Activated T-helper 9 cell treated with anti-CD3 and anti-CD28 coated beads, Interleukin-2, amount 50 U/mL, for 16 hours (primary cell): ENCODE measurements at places on chromosomes 3 and 15.

DNA sequence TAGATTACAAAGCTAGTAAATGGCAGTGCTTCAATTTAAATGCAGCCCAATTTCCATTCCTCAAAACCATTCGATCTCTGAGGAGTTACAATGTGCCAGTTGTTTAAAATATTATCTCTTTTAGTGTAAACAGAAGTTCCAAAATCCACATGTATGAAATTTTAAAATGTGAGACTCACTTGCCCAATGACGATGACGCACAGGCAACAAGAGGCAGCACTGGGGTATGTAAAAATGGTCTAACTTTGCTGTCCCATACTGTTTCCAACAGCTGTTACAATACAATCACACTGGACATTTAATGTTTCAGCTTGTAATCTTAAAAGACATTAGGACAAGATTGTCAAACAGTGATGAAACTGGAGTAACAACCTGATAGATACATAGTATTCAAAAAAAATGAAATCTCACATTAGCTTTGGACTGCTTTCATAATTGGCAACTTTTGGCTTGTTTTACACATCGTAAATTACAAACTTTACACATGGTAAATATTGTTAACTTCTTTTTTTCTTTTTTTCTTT is 12.2 kb downstream of the SLTM start:
- no peak for DNase-seq

DNA sequence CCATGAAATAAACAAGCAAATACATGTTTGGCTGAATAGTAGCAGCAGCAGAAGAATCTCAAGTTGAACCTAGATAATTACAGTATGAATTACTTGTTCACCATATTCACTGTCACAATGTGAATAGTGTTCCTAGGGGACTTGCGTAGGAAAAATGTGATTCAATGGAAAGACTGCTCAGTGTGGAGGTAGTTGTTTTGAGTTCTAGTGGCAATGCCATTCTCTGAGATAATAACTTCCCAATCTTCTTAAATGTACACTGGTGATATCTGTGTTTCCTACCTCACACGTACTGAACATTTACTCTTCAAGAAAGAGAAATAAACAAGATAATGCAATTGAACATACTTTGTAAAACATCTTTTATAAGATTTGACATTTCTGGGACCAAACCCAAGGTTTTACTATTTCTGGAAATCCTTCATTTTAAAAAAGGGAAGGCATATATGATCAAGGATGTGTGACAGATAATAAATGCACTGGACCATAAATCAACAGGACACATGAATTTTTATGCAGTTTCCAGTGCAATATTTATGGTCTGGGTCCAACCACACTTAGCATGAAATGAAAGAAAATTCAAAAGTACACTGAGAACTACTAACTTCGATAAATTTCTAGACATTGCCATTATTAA is 598.3 kb upstream of the ZNF385D start:
- no peak for DNase-seq

- DNase-seq, result no peak
Measured at GRCh38 chr3:70800951-70801350, 488.5 kb upstream of the MDFIC2 start.

DNA sequence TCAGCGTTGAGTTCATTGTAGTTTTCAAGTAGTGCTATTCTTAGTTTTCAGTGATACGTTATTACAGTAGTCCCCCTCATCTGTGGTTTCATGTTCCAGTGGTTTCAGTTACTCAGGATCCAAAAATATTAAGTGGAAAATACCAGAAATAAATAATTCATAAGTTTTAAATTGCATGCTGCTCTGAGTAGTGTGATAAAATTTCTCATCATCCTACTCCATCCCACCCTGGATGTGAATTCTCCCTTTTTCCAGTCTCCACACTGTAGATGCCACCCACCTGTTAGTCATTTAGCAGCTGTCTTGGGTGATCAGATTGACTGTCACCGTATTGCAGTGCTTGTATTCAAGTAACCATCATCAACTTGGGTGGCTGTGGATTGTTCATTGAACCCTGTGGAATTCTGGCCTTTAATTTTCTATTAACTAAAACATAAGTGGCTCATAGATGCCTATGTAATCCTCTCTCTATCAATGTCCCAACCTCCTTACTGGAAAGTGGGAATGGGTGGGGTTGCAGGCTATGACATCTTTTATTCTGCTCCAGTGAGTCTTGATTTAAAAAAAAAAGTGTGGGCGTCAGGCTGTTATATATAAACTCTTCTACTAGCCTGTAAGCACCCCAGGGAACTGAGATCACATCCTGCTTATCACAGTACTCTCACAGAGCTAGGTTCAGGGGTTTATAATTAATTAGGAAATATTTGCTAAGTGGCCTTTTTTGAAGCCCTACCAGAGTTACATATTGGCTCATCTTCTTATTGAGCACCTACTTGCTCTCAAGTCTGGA is 97.5 kb downstream of the CFAP20DC start:
- DNase-seq, result no peak

GRCh38 chr3:169161011-169161410 is 502.5 kb downstream of the MECOM start:
- no peak for DNase-seq

GRCh38 chr3:33146791-33147445 is 33.1 kb downstream of the CRTAP start:
- DNase-seq, result no peak

DNA sequence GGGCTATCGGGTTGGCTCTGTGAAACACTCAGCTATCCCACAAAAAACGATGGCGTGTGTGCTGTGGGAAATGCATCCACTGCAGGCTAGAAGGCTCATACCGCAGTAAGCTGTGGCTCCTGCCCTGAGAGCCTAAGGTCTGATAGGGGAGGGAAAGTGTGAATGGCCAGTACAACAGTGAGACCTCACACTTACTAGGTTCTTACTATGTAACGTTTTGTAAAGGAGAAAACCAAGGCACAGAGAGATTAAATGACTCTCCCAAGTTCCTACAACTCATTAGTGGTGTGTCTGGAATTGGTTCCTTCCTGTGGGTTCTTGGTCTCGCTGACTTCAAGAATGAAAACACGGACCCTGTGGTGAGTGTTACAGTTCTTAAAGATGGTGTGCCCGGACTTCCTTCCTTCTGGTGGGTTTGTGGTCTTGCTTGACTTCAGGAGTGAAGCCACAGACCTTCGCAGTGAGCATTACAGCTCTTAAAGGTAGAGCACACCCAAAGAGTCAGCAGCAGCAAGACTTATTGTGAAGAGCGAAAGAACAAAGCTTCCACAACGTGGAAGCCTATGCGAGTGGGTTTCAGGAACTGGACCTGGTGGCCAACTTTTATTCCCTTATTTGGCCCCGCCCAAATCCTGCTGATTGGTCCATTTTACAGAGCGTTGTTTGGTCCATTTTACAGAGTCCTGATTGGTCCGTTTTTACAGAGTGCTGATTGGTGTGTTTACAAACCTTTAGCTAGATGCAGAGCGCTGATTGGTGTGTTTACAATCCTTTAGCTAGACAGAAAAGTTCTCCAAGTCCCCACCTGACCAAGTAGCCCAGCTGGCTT is 161.7 kb downstream of the POLR2M start:
- DNase-seq, result no peak

GRCh38 chr15:74589826-74590225 is 25.8 kb upstream of the CLK3 start:
- DNase-seq, result no peak

DNA sequence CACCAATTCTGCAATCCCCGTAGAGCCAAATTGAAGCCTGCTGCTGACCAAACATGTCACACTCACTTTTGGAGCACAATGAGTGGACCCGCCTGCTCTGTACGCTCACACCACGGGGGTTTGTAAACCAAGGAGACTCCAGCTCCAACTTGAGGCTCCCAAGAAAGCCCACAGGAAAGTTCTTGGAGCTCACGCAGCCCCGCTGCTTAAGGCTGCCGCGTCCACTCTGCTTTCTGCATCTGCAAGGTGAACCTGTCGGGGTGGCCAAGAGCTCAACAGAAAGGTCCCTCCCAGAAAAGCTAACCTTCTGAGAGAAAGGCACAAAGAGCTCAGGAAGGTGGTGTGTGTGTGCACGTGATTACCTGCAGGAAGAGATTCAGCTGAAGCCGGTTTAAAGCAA is 94.9 kb downstream of the PCSK6 start:
- DNase-seq, result no peak

DNA sequence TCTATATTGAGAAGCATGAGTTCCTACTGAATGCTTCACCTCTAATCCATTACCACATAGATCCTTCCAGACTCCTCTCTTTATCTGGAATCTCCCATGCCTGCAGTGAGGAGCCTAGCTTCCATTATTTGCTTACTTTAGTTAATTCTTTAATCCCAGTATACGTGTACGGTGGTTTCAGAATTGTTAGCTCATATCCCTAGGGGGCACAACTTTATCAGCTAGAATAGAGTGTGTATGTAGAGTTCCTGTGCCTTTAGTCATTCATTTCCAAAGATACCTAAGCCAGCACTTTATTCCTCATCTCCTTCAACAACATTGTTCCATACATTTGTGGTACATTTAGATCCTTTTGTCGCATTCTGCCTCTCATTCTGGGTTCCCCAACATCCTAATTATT is 226.0 kb downstream of the TJP1 start:
- DNase-seq, result no peak

- DNase-seq, result no peak
Measured at GRCh38 chr3:45084820-45085816, 59.0 kb downstream of the CLEC3B start.

- no peak for DNase-seq
Measured at GRCh38 chr15:67147396-67147949, 82.1 kb downstream of the SMAD3 start.

- DNase-seq, result no peak
Measured at GRCh38 chr3:22893644-22894325, 309.3 kb upstream of the UBE2E2 start.

DNA sequence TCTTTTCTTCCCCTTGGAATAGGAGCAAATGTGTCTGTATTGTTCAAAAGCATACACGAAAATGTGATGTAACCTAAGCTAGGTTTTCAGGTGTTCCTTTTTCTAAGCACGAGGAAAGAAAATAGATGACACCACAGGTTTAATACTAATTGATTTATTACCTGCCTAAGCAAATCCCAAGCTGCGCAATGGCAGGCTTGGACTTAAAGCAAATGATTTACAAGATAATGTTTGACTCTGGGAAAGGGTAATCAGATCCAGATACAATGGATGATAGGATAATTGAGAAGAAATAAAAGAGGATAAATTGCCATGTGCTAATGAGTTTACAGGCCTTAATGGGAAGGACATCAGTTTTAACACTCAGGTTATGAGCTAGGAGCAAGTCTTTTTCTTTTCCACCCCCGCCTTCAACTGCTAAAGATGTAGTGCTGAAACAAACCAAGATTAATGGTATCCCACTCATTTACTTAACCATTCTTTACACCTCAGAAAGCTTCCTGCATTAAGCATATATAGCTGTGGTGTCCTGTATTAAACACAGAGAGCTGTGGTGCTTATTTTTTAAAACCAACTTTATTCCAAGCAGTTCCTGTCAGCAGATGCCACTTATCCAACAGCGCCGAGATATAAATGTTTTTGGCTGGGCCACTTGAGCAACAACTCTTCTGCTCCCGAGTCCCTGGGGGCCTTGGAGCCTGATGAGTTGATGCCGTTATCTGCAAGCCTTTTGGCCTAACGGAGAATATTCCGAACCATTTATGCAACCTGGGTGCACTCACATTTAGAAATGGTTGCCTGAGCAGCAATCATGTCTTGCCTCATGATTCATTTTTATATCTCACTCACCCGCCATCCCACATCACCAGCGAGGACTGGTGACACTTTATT is 205.5 kb downstream of the MECOM start:
- DNase-seq, result no peak

DNA sequence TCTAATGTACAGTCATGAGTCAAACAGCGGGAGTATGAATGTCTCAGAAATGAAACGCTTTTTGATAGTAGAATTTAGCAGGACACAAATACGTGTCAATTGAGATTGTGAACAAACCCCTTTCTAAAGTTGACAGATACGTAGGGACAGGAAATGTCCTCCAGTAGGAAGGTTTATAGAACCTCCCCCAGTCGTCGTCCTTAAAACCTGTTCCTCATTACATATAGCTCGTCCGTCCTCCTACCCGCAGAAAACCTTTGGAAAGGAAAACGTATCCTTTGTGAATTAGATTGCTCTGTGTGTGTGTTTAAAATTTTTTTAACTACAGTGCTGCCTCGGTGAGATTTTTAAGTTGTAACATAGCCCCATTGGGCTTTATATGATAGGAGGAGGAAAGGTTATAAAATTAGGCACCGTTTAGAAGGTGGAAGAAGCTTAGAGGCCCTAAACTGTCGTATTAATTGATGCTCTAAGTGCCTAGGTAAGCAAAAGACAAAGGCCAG is 4.1 kb downstream of the UBE2E1 start:
- no peak for DNase-seq

- no peak for DNase-seq
Measured at GRCh38 chr3:47054412-47054811, 74.9 kb downstream of the NBEAL2 start.

DNA sequence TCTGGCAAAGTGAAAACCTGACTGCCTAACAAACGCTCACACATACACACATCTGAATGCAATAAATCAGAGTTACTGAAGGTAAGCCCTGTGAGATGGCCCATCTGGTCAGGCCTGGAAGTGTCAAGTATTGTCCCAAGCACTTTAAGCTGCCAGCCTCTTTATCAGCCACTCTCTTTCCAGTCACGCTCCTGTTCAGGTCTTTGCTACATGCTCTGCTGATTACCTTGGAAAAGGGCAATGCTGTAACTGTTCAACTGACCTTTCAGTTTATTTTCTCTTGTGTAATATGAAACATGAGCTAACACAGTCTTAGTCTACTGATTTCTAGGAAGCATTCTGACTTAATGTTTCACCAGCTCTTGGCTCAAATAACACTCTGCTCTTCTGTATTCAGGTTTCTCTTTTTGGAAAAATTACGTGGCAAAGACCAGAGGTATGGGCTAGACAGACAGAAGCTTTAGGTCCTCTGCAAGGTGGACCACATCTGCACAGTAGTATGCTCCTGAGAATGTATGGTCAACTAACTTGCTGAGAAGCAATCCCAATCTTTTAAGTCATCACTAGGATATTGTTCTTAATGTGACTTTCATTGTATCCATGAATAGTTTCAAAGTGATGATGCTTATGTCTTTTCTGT is 44.5 kb downstream of the GBE1 start:
- no peak for DNase-seq
